ENCODE measurements at places on chromosomes 7 and 10.

DNA sequence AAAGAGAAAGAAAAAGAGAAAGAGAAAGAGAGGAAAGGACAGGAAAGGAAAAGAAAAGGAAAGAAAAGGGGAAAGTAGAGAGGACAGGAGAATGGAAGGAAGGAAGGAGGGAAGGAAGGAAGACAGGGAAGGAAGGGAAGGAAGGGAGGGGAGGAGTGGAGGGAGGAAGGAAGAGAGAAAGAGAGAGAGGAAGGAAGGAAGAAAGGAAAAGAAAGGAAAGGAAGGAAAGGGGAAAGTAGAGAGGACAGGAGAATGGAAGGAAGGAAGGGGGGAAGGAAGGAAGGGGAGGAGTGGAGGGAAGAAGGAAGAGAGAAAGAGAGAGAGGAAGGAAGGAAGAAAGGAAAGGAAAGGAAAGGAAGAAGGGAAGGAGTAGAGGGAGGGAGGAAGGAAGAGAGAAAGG, 96.4 kb upstream of the APBB1IP start:
- no peak for DNase-seq

- DNase-seq: peak; percentile 71
Measured at GRCh38 chr10:21526188-21526859, 842 bp upstream of the SKIDA1 start.

- DNase-seq: no peak
Measured at GRCh38 chr7:91320366-91321078, 56.3 kb downstream of the FZD1 start.

DNA sequence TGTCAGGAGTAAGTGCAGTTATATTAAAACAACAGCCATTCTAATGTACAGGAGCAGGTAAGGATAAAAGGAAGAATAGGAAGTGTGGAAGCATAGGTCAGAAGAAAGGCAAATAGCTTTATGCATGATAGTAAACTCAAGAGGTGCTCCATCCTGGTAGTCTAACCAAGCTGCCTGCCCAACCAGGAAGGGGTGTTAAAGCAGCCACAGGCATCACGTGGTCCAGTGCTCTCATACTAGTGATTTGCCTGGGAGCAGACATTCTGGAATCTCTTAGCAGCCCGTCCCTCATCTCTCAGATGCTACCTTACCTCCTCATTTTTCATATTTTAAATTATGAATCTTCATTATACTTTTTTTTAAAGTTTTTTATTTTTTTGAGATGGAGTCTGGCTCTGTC, 18.5 kb downstream of the ABRAXAS2 start:
- no peak for DNase-seq

DNA sequence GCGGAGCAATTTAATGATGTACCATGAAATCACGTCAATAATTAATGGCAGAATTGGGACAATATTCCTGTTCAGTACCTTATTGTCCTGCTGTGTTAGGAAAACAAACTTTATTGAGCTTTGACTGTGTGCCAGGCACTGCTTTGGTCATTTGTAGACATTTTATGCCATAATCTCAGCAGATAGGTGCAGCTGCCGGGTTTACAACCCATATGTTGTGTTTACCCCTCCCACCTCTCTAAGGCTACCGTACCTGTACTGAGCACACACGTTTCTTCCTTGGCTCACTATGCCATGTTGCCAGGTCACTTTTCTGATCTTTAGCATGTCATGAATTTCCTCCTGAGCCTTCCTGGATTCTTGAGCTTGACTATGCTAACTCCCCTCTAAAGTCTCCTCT, 422.2 kb downstream of the PHTF2 start:
- DNase-seq: no peak

GRCh38 chr10:94104316-94105000, 110.7 kb downstream of the PLCE1 start:
- no peak for DNase-seq

DNA sequence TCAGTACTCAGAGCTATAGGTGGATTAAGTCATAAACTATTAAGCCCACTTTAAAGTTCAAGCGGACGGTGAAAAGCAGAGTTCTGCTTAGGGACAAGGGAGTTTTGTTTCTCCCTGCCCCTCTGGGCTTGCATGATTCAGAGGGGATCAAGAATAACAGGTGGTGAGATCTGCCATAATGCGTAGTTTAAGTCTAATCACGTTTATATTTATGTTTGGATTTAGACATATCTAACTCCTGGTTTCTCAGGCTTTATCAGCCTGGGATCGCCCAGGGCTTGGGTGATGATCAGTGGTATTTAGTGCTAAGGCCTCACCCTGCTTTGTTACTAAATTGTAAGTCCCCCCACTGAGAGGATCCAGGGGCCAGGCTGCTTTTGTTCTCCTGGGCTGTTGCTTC, 335.4 kb upstream of the NRP1 start:
- no peak for DNase-seq

DNA sequence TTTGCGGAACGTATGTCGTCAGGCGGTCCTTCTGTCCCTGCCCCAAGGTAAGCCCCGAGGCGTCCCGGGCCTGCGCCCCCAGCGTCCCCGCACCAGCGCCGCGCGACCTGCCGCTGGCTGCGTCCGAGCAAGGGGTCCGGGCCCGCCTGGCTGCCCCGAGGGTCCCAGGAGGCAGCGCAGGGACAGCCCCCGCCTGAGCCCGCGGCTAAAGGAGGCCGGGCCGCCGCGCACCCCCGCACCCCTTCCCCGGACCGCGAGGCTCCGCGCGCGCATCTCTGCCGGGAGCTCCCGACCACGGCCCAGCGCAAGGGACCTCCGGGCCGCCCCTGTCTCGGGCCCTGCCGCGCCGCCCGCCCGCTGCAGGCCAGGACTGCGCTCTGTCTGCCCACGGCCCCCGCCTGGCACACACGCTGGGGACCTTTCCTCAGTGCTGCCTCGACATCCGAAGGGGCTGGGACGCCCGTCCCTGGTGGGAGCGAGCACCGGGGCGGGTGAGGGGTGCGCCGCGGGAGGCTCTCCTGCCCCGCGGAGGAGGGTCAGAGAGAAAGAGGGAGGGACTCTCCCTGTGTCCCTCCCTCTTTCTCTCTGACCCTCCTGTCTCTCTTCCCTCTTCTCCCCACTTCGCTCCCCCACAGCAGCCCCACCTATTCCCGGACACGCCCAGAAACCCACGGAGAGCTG, 25.0 kb downstream of the SHH start:
- DNase-seq: no peak

DNA sequence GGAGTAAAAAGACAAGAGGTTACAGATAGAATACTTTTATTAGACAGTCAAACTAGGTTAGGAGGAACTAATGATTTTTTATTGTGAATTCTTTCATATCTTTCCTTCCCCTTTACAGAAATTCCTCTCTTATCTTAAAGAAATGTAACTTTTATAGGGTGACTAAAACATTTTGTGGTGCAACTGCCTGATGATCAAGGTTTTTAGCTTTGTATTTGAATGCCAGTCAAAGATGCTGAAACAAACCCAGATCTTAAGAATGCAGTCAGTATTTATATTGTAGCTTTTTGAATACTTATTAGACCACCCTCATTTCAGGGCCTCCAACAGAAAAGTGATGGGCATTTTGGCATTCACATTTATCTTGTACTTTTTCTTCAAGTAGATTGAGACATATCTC, 27.4 kb downstream of the TAX1BP1 start:
- no peak for DNase-seq

DNA sequence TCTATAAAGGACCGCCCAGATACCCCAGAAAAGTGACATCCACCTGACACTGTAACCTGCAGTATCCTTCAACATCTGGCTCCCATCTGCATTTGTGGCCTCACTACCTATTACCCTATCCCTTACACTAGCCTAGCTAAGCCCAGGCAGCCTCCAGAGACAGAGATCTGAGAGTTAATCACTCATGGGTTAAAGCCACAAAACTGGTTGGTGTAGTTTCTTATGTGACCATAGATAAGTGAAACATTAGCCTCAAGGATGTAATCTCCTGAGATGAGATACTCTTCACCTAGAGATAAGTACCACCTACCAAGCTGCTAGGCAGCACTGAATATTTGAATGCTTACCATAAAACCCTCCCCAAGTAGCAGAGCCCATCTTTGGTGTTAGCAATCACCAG, 35.4 kb downstream of the CTTNBP2 start:
- no peak for DNase-seq

DNA sequence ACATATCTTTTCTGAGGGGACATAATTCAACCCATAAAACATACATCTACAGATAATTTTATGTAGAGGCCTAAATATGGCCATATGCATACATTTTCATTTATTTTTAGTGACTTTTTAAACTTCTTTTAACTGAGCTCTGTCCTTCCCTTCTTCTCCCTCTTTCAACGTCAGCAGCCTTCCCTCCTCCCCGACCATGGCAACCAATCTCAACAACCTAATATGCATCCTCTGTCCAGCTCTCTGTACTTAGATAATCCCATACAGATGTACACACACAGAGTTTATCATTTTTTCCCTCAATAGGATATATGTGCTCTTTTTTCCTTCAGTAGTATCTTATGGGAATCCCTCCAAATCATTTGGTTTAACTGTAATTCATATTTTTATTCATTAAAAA, 94.3 kb downstream of the CCDC71L start:
- no peak for DNase-seq

DNA sequence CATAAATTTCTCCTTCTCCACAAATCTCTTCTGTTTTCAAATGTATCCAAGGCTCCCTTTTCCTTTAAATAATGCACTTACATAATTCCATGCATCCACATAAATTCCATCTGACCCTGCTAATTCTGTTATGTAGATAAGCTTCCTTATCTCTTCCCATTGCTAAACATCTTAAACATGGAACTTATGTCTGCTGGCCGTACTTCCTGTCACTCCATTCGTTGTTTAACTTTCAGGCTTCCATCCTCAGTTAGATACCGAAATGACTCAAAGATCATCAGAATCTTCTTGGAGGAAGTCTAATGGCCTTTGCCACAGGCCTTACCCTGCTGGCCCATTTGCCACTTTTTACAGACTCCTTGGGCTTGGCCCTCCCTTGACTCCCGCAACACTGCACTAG, 330.9 kb downstream of the GFRA1 start:
- no peak for DNase-seq

GRCh38 chr7:150860978-150861295, 8.6 kb downstream of the AOC1 start:
- no peak for DNase-seq
